ENCODE measurements at places on chromosomes 6 and 20.

DNA sequence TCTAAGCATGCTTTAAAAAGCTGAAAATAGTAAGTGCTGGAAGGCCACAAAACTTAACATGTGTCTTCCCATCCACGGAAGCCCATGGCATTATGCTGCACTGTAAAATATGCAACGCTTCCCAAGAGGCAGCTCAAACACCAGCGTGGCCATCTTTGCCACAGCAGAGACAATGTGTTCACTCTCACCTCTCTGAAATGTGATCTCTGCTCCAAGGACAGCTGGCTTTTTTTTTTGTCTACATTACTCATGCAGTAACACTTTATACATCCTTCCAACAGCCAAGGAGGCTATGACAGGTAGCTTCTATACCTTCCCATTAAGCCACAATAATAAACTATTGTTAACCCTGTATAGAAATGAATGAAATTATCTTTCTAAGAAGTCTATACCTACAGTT lies 49.2 kb downstream of the BLOC1S5 start:
- DNase-seq = no peak

- no peak for DNase-seq
Observed at GRCh38 chr6:159257846-159258245, 88.6 kb downstream of the FNDC1 start.

- DNase-seq = no peak
Observed at GRCh38 chr20:40724566-40724965, 35.5 kb upstream of the MAFB start.

DNA sequence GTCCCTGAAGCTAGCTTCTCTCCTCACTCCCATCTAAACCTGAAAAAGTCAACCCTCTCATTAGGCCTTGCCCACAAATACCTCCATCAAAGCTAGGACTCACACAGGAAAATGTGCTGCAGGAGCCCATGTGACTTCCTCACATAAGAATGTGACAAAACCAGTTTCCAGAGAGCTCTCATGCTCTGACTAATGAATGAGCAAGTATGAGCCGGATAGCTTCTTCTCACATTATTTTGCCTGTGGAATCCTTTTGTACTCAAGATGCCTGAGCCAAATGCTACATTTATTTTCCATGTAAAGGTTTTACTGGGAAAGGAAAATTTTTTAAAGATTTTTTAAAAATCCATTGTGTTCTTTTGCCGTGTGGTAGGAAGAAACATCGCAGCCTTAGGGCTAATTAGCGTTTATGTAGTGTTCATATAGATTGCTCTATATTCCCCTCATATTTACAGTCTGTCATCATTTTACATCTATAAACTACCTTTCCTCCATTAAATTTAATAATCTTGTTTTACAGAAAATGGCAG lies 68.6 kb upstream of the CCN6 start:
- peak; percentile 59 for DNase-seq

DNA sequence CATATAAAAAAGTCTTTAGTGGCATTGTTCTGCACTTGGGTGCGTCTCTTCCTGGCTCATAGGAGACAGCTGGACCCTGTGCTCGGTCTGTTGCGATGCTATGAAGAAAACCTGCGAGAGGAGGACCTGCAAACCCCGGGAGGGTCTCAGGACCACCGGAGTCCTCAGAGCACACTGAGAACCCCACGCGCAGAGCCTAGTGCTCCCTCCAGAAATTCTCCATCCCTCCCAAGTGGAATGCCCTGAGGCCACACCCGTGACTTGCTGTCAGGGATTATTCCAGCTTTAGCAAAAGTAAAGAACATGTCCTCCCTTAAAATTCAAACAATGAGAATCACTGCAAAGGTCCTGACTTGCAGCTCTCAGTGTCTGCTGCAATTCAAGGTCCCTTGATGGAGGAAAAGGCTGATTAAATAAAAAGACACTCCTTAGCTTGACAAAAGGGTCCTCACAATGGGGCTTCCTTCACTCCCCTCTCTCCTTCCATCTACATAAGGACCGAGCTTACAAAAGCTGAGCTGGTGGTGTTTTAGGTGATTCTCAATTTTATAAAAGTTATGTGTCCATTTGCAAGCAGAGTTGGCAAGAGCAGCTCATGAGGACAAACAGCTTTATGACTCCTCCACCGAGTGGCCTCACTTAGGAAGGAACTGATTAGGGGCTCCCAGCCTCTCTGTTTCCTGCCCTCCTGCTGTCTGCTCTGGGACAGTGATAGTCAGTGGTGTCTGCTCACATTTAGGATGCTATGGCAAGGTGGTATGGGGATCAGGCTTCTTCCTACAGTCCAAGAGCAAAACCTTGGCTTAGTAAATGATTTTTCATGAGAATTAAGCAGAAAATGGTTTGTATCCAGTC lies 97.0 kb downstream of the RAMACL start:
- DNase-seq = no peak

Data from amniotic stem cell (primary cell).